ENCODE measurements at places on chromosomes 3 and 15.

- DNase-seq = no peak
Observed at GRCh38 chr3:125479091-125479490, 40.9 kb downstream of the SNX4 start.

GRCh38 chr15:65101411-65101890 is 13.5 kb downstream of the UBAP1L start:
- DNase-seq = peak; percentile 59

- DNase-seq = no peak
Observed at GRCh38 chr3:117964814-117965213, 1069.8 kb downstream of the IGSF11 start.

DNA sequence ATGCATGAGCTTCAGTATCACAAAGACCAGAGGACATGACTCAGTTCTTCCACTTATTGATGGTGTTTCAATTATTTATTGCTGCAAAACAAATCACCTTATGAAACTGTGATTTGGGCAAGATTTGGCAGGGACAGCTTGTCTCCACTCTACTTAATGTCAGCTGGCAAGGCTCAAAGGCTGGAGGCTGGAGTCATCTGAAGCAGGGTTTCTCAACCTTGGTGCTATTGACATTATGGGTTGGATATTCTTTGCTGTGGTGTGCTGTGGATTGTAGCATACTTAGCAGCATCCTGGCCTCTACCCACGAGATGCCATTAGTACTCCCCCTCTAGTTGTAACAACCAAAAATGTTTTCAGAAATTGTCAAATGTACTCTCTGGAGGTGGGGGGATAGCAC is 138.8 kb upstream of the PEX5L start:
- DNase-seq = no peak

GRCh38 chr3:73561494-73561893 is 63.2 kb downstream of the PDZRN3 start:
- DNase-seq = no peak

DNA sequence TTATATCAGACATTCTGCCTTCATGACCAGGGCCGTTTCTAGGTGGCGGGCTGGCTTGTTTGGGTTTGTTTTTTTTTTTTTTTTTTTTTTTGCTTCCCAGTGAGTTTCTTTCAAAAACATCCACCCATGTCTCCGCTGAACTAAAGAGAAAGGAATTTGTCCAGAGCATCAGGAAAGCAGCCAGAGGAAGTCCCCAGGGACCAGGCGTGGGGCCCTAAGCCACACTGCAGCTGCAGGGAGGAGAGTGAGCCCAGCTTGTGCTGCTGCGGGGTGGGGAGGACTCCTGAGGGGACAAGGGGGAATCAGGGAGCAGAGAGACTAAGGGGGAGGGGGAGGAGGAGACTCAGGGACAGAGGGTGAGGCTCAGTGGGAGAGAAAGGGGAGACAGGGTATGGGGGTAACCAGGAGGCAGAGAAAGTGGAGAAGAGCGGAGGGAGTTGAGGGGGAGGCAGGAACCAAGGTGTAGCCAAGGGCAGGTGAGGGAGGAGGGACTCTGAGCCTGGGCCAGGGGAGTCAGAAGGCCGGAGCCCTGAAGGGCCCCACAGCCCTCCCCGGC is 49.5 kb downstream of the CYP11A1 start:
- DNase-seq = peak; percentile 25

DNA sequence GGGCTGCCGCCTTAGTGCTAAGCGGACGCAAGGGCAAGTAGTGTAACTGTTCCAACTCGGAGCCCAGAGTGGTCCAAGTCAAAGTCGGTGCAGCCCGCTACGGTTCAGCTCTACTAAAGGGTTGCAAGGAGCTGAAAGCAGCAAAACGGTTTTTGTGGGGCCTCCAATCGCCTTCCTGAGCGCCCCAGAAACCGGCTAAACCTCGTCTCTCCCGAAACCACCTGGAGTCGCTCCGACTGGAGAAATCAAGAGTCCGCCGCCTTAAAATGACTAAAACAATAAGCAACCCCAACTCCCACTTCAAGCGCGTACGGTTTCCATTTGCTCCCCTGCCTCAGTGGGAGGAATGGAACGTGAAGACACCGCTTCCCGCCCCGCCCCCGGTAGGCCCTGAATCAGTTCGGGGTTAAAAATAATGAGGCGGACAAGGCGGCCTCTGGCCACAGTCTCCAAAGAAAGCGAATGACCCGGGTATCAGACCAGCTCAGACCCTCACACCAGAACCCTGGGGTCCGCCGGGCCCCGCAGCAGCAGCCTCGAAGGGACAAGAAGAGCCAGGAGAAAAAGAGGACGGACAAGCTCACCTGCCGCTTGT is 401 bp downstream of the SEC11A start:
- peak; percentile 56 for DNase-seq

DNA sequence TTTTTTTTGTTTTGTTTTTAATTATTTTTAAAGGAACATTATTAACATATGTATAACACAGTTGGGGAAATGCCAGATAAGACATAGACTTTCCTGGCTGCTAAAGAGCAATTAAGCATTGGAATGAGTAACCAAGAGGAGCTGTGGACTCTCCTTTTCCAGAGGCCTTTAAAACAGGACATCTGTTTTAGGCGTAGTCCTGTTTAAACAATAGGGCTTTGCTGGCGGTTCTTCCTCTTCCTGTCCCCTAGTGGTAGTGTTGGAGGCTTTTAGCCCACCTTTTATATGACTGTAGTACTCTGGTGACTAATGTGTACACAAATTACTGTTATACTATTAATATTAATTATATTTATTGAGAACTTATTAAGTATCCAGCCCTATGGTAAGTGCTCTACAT is 81.9 kb downstream of the PPARG start:
- peak; percentile 0 for DNase-seq

DNA sequence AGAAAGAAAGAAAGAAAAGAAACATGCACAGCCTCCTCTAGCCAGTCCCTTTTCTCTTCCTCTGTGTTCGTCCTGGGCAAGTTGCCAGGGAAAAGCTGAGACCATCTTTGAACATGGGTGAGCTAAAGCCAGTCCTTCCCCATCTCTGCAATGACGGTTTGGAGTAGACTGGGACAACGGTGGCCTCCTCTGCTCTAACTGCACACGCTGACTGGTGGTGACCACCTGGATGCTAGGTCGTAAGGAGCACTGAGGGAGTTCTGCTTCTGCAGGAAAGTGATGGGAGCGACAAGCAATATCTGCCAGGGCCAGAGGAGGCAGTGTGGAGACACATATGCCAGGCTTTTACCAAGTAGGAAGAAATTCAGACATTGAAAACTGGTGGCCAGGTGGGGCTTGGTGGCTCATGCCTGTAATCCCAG is 111.7 kb downstream of the NUP210 start:
- peak; percentile 49 for DNase-seq

- DNase-seq = no peak
Observed at GRCh38 chr3:116141724-116142123, 303.6 kb downstream of the LSAMP start.

- peak; percentile 53 for DNase-seq
Observed at GRCh38 chr3:170585937-170586310, at the start of gene SLC7A14. TSS of gene SLC7A14 (minus strand) at chr3:170586075. CDS start at chr3:170526936, 59,139 bp downstream.

DNA sequence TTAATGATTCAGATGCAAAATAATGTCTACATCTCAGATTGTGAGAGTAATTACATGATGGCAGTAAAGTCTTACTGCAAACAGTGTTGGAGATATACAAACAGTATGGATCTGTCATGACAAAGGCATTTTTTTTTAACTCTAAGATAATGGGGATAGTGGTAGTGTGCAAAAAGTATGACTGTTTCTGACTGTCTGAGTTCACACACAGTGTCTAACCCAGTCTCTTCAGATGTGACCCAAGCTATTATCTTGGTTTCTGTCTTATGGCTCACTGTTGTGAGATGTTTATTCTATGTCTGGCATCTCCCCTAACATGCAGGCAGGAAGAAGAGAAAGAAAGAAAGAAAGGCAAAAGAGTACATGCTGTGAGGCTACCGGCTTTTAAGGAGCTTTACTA is 17.0 kb downstream of the RPL39L start:
- no peak for DNase-seq

DNA sequence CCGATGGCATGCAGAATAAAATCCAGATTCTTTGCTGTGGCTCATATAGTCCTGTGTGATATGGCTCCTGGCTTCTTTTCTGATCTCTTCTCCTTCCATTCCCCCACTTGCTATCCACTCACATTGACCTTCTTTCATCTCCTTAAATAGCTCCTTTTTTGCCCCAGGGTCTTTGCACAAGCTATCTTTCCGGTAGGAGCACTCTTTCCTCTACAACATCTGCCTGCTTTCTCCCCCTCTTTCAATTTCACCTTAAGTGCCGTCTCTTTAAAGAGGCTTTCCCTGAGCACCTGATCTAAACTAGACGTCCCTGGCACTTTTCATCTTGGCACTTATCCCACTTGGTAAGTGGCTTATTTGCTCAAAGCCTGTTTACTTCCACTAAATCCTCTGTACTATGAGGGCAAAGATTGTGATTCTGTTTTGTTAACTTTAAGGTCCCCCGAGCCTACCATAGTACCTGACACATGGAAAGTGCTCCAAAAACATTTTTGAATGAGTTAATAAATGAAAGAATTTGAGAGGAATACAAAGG is 323.3 kb upstream of the TLE3 start:
- DNase-seq = peak; percentile 67

GRCh38 chr15:79071901-79072300 is 18.7 kb downstream of the RASGRF1 start:
- DNase-seq = no peak

DNA sequence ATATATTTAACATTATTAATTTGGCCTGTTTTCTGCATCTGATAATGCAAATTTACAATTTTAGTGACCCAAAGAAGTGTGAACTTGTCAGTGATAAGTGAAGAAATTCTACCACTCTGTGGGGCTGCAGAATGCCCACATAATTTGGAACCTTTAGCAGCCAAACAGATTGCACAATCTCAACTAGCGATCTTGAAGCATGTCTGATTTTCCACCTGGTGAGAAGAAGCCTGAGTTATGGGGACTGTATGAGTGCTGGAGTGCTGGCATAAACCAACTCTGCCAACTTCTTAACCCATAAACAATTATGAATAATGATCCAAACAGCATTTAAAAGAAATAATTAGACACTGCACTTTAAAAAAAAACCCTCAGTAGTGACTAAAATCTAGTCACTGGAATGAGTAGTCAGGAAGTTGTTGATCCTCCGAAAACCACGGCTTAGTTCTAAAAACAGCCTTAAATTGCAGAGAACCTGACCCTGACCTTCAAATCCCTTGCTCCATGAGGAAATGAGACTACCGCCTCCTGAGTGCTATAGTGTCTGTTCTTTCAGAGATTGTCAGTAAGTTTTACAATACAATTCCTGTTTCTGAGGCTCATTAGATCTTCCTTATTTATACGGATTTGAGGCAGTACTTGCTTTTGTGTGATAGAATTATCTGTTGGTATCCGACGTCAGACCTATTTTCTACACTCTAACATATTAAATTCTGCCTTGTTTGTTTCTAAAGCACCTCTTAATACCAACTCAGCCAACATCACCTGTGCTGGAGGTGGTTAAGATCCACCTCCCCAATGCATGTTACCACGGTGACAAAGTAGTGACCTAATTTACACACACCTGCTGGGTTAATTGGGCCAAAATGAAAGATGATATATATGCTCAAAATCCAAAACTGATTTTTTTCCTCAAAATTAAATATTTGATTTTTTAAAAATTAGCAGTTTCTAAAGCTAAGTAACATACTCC is 267.7 kb downstream of the ZBTB20 start:
- DNase-seq = peak; percentile 85

GRCh38 chr3:14221902-14222301 is 43.3 kb downstream of the LSM3 start:
- DNase-seq = no peak

GRCh38 chr3:171797873-171798272 is 12.4 kb downstream of the PLD1 start:
- DNase-seq = peak; percentile 17

GRCh38 chr3:48856469-48856868 is 8.8 kb upstream of the PRKAR2A start:
- DNase-seq = no peak

- DNase-seq = no peak
Observed at GRCh38 chr3:5136211-5136918, 14.3 kb downstream of the ARL8B start.

DNA sequence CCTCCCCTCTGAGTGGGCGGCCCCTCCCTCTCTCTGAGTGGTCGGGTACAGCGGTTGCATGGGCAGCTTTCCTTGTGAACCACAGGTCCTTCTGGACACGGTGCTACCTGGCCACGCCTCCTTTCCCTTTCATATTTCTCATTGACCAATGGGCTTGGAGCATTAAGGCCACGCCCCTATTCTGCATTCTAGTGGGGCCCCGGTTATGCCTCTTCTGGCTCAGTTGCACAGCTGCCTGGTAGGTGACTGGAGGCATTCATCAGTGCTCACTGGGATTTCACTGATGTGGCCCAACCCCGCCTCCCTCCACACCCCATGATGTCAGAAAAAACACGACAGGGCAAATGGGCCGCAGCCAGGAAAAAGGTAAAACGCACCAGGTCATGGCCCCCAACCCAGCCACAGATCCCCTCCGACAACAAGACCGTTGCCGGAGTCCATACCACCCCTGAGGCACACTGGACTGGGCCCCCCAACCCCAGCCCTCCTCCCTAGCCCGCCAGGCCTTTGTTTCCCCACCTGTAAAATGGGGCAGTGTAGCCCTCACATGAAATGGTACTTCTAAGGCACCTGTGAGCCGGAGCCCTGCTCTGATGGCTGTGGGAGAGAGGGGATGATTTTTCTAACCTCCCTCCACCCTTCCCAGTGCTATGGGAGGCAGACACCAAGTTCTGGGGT is 26.3 kb downstream of the NGRN start:
- DNase-seq = peak; percentile 52

- DNase-seq = peak; percentile 80
Observed at GRCh38 chr3:45593708-45594601, 596 bp upstream of the LIMD1 start.

GRCh38 chr3:181693280-181693679 is 18.4 kb upstream of the SOX2 start:
- DNase-seq = no peak

DNA sequence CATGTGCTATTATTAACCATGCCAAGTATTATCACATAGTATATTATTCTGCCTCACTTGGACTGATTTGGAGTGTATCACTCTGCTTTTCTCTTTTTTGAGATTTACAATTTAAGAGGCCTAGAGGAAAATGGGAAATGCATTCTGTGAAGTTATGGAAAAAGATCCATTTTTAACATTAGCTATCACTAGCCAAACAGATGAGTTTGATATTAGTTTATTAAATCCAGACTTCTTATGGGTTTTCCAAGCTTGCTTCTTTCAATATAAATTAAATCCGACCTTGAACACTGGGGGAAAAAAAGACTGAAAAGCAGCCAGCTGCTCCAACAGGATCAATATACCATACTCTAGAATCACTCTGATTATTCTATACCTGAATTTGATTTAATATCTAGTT is 30.1 kb upstream of the PLOD2 start:
- no peak for DNase-seq

GRCh38 chr3:99365979-99366378 is 272.4 kb upstream of the COL8A1 start:
- no peak for DNase-seq

GRCh38 chr3:30124435-30125370 is 481.7 kb upstream of the TGFBR2 start:
- peak; percentile 0 for DNase-seq

- no peak for DNase-seq
Observed at GRCh38 chr3:28036599-28037575, 204.5 kb upstream of the CMC1 start.
